ENCODE measurements at places on chromosomes 2 and 18.

GRCh38 chr2:119476301-119477112 is 44.9 kb downstream of the TMEM37 start:
- peak; percentile 41 for DNase-seq

DNA sequence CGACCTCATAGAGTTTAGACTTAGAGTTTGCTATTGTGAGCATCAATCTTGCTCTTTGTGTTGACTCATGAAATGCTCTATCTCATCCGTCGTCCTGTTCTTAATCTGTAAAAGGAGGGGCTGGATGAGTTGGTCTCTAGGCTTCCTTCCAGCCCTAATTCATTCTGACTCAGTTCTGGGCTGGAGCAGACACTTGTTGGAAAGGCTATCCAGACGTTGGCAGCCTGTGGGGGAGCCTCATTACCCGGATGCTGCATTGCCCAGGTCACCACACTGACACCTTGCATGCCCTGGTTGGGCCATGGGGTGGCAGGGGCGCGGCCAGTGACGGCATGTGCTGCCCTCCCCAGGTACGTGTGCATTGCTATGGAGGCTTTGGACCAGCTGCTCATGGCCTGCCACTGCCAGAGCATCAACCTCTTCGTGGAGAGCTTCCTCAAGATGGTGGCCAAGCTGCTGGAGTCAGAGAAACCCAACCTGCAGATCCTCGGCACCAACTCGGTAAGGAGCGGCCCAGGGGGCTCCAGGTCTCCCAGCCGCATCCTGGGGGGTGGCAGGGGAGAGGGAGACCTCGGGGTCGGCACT is 61.5 kb downstream of the EFR3B start:
- no peak for DNase-seq

DNA sequence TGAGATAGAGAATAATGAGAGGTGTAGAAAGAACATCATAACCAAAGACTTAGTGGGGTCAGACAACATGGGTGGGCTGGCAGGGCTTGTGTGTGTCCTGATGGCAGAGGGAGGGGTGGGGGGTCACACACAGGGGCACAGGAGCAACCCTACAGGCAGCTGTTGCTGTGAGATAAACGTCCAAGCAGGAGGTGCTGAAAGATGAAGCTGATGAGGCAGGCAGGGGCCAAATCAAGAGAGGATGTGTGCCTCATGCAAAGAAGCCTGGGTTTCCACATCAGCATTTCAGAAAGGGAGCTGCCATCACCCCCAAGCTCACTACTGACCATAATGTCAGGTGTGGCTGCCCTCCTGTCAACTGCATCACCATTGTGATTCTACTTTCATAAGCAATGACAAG is 16.0 kb upstream of the SKA1 start:
- DNase-seq: no peak

DNA sequence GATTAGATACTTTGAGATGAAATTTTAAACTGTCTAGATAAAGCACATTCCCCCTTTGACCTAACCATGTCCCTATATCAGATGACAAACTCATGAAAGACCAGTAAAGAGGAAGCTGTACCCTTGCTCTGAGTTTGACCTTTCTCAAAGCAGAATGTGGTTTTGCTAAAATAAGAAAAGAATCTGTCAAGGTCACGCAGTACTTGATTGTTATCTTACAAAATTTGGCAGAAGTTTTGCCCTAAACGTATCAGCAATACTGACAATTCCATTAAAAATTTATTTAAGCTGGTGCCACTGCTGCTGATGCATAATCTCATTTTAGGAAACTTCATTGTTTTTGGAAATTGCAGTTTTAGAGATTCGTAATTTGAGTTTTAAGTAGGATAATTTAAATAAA is 31.2 kb upstream of the GALM start:
- DNase-seq: no peak

- no peak for DNase-seq
These were observed 200.5 kb downstream of the KLHL29 start for GRCh38 chr2:23585273-23586170.

GRCh38 chr18:43970656-43971055 is 693.4 kb upstream of the SYT4 start:
- DNase-seq: no peak

- no peak for DNase-seq
These were observed 15.9 kb downstream of the KIDINS220 start for GRCh38 chr2:8821276-8822217.

- no peak for DNase-seq
These were observed 51.2 kb downstream of the MAP3K20 start for GRCh38 chr2:173126819-173127218.

DNA sequence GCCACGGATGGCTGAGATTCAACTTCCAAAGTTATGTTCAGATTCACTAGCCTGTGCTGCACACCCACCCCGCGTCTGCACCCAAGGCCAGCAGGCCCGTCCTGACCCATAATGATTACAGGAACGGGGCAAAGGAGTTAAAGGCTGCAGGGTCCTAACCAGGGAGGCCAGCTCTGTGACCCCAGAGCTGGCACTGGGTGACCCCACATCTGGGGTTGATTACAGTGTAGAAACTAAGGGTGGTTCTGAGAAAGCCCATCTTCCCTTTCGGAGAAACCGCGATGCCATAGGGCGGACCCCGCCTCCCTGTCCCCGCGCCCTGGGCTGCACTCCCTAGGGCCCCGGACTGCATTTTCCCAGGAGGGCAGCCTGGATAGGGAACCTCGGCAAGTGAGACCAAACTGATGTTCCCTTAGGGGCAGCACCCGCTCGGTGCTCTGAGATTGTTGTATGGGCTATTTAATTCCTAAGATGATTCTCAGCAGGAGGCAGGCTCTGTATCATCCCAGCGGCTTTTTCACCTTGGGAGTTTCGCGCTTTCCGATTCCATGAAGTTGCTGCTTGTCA is 2.2 kb upstream of the GPR148 start:
- no peak for DNase-seq

DNA sequence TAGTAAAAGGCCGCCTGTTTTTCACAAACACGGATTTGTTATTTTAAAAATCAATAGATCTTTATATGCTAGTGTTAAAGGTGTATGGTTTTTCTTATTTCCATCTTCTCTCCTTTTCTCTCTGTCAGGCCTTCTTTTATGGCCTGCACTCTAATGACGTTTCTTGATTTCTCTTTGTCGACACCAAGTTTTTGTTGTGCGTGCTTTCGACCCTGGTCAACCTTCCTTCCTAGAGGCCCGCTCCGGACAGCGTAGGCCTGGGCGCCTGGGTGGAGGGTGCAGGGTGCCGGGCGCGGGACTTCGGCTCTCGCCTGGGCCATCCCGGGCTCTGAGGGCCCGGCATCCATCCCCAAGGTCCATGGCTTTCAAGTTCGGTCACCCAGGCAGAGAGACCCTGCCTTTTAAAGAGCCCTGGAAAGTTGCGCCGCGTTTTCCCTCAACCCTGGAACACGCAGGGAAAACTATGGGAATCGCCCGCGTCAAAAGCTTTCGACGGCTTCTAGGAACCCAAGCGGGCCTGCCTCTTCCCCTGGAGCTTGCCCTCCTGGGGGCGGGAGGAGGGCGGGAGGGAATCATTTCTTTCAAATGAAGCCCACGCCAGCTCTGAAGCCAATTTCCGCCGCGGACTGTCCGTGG is 4.1 kb upstream of the SATB2 start:
- no peak for DNase-seq

DNA sequence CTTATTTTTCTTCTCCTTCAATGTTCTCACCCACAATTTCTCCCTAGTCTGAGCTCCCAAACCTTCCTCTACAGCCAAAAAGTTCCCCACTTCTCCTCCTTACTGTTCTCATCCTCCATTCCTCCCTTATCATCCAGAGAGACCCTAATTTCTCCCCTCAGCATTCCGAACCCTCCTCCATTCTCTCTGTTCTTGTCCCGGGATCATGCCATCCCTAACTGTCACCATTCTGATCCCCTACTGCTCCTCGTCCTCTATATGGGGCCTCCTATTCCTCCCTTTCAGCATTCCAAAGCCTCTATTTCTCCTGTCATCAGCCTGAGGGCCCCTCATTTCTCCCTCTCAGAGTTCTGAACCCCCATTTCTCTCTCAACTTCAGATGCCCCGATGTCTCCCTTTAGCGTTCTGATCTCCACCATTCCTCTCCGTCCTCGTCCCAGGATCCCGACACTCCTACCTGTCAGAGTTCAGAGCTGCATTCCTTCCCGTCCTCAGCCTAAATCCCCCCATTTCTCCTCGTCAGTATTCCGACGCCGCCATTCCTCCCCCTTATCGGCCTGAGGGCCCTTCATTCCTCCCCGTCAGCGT is 522 bp downstream of the MBD1 start:
- DNase-seq: no peak

DNA sequence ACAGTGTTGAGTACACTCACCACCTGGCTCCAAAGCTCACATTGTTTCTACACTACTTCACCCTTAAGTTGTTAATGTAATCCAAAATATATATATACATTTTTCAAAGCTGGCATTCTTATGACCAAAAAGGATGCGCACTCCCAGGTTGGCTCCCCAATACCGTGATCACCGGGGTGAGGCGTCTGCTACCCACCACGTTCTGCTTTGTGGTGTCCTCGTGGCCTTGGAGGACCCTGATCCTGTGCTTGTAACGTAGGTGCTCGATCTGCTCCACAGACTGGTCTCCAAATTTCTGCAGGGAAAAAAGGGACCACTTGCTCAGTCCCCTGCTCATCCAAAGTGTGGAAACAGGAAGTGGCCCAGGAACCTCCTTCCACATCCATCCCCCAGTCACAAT is 25.8 kb downstream of the RPL31 start:
- DNase-seq: no peak

DNA sequence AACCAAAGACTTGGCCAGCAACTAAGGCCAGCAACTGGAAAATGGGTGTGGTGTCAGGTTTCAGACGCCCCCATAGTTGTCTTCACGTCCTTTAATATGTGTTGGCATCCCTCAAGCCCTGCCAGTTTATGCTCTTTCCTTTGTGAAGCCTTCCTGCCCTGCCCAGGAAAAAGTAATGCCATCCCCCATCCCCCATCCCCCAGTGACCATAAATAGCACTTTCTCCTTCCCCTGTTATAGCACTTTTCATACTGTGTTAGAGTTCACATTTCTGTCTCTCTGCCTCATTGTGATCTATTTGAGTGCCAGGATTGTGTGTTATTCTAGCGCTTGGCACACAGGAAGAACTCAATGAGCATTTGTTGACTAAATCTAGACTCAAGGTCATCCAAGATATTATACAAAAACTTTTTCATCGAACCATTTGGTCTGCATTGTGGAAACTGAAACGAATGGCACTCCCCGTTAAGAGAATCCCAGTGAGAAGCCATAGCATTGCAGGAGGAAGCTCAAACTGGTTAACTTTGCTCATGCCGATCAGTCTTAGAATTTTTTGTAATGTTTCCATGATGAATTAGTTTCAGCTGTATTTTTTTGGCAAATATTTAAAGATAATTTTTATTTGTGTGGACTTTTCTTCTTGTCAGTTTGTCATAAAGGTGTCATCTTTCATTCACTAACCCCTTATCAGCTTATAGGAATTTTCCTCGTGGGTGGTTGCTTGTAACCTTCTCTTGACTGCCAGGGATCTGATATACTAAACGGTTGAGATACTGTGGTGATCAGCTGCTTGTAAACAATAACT is 15.7 kb downstream of the CRIM1 start:
- no peak for DNase-seq

GRCh38 chr2:112634153-112634873 is 11.4 kb upstream of the SLC20A1 start:
- DNase-seq: no peak

GRCh38 chr2:62194558-62195420 is 1.1 kb upstream of the B3GNT2 start:
- DNase-seq: no peak

- DNase-seq: no peak
These were observed 304.1 kb upstream of the TNP1 start for GRCh38 chr2:217163987-217164386.

DNA sequence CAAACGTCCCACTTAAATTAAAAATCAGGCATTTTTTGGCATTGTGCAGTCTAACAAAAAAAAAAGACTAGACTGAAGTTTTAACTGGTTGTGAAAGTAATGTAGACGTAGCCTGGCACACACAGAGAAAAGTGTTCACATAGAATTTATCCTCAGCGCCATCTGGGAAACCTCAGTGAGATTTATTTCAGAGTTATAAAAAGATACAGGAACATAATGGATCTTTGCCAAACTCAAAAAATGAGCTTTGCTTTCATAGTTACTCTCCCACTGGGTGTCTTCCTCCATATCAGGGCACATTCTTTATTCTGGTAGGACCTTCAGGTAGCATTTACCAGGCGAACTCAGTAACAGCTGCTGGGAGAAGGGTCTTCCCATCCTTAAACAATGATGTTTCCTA is 532.4 kb upstream of the SALL3 start:
- no peak for DNase-seq

DNA sequence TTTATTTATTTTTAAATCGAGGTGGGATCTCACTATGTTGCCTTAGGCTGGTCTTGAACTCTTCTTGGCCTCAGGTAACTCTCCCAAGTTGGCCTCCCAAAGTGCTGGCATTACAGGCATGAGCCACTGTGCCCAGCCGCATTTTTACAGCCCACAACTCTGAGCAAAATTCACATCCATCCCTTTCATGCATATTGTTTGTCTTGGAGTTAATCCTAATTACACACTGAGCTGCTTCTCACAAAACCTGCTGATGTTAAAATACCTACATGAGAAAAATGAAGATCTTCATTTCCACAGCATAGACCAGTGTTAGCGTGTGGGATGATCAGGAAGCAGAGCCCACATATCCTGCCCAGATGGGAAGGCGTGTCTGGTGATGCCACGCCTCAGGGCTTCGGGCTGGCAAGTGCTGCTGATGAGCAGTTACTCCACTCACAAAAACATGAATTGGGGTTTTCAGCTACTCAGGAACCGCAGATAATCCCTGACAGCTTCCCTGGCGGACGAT is 14.6 kb downstream of the ITGB1BP1 start:
- DNase-seq: no peak

DNA sequence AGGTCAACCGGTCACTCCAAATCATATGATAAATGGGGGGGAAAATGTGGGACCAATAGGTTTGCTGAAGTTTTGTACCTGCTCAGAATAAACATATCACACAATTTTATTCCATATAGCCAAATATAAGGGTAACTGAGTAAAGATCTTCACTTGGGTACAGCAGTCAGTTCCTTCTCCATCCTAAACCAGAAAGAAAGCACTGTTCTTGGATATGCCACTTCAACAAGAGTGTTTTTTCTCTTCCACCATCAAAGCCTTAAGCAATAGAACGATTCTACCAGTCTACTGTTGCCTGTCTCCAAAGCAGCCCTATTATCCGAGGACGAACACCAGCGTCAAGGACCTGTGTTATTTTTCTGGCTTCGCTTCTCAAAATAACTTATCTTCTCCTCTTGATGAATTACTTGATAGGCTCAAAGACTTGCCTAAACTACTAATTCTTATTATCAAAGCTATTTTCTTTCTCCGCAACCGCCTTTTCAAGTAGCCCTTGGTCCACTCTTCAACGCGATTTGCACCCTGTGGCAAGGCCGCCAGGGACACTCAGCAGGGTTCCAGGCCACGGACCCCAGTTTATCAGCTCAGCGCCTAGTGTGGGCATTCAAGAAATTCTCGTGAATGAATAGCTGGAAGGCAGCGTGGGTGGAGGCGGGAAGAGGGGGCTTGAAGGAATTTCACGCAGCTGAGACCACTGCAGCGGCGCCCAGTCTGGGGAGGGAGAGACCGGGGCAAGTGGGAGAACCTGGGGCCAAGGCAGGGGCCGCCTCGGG is 646 bp downstream of the ALS2 start:
- DNase-seq: no peak

Measured in CD4-positive, CD25-positive, alpha-beta regulatory T cell (primary cell).